Right cardiac atrium (tissue), 5 donors: ENCODE measurements at places on chromosomes 3 and 15. TPM values are rescaled to one million over a fixed set of nuclear protein-coding genes. Genes with fewer than 3 reads are reported as not detected.
A peak's percentile ranks its signal among the peaks of the same experiment; 100 is the strongest.

DNA sequence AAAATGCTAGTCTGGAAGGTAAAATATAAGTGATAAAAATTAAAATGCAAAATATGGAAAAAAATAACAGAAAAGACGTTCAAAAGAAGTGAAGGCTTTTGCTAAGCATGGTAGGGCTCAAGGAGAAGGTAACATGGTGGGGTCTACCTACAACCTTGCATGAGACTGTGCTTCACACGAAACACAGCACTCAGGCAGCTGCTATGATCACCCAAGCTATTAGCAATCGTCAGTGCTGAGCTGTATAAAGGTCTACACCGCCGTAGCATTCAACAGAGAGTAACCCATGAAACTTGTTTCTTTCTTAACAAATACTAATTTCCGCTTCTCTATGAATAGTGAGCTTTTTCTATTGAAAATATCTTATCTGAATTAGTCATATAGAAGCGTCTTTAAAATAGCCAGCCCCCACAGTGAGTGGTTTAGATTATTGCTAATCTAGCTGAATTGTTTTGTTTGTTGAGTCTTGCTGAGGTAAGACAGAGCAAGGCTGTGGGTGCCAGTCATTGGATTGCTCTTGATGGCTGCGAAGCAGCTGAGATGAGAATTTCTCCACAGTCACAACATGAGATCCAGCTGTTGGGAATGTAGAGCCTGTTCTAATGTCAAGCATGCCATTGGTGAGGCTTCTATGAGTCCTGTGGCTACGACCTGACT is 230.0 kb downstream of the KLF13 start:
- no peak for DNase-seq

DNA sequence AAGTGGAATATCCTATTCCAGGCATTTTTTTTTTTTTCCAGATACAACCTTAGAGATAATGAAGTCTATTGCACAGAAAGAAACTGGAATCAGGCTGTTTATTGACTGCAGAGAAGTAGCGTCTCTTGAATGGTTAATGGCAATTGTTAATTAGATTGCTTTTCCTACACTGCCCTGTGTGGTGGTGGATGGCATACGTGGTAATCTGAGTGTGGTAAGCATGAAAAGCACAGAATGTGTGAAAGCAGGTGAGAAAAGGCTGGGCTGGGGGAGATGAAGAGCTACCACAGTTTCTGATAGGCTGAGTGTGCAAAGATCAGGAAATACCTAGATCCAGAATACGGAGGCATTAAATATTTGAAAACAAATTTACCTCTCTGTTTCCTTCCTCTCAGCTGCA is 486.3 kb upstream of the TBL1XR1 start:
- DNase-seq = no peak

DNA sequence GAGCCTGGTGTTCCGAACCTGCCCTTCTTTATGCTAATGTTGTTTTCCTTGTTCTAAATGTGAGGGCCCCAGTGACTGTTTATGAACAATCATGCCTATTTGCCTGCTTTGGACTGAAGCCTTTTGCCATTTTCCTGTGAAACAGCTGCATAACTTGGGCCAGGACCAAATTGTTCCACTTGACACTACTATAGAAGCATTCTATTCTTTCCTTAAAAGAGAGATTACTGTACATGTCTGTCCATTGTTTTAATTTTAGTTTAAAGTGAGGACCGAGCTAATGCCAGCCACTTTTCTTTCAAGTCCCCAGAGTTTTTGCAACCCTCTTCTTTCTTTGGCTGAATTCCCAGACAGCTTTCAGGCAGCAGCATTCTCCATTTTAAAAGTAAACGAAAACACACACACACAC is 980.3 kb downstream of the CADM2 start:
- no peak for DNase-seq

GRCh38 chr3:177618873-177619733 is 421.8 kb upstream of the TBL1XR1 start:
- no peak for DNase-seq

GRCh38 chr15:91473894-91474545 is 374.0 kb downstream of the SV2B start:
- no peak for DNase-seq

HEXA gene
- 81.9 TPM for total RNA-seq

GRCh38 chr3:29635888-29636287 is 355.0 kb downstream of the RBMS3 start:
- no peak for DNase-seq

SEC22A gene
- 16.7 TPM for total RNA-seq

GRCh38 chr3:161508852-161509477 is 12.4 kb downstream of the OTOL1 start:
- no peak for DNase-seq

GRCh38 chr3:50536471-50537180 is 30.9 kb downstream of the C3orf18 start:
- DNase-seq = no peak

- peak; percentile 45 for DNase-seq
Observed at GRCh38 chr3:117131259-117131658, 421.7 kb downstream of the TUSC7 start.
